GM12892 (cell line): ENCODE measurements at places on chromosomes 12 and 14.

GRCh38 chr14:50711043-50711442, 42.9 kb upstream of the SAV1 start:
- no peak for DNase-seq

GRCh38 chr12:42450248-42450647, 124.3 kb downstream of the PPHLN1 start:
- DNase-seq, result no peak

DNA sequence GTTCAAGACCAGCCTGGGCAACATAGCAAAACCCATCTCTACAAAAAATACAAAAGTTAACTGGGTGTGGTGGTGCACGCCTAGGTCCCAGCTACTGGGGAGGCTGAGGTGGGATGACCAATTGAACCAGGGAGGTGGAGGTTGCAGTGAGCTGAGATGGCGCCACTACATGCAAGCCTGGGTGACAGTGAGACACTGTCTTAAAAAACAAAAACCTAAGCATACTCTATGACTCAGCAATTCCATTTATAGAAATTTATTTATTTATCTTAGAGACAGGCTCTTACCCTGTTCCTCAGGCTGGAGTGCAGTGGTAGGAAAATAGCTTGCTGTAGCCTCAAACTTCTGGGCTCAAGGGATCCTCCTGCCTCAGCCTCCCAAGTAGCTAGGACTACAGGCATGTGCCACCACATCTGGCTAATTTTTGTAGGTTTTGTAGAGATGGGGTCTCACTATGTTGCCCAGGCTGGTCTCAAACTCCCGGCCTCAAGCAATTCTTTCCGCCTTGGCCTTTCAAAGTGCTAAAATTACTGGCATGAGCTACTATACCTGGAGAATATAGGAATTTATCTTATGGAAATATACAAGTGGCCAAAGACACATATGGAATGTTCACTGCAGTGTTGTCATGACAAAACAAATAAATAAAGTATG, 43.3 kb downstream of the NCKAP5L start:
- no peak for DNase-seq

DNA sequence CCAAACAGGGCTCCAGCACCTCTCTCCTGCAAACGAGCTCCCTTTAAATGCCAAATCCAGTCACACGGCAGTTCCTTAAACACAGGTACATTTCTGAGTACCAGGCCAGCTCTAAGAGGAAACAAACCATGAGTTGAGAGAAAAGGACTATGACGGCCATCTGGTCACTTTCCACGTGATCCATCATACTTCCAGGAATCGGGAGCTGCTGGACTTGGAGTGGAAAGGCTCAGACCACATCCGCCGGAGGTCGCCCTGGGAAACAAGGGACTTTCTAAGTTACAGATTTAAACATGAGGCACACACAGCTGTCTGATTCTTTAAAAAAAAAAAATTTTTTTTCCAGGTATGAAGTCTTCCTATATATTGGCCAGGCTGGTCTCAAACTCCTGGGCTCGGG, 39.2 kb downstream of the ACADS start:
- DNase-seq, result no peak

GRCh38 chr12:108097160-108097911, 31.8 kb upstream of the WSCD2 start:
- DNase-seq, result no peak

DNA sequence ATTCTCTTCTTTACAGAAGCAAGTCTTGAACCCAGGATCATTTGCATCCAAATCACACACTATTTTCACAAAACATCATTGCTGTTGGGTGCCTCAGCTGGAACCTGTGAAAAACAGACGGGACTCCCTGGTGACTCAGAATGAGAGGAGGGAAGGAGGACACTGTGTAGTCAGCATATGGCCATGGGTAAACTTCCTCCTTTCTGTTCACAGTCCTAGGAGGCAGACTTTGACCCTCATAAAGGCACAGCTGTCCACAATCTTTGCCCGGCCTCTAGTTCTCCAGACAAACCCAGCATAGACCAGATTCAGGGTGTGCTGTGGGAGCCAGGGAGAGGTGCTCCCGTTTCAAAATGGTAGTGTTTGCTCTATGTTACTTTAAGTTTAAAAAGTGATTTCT, 62.0 kb downstream of the DYRK2 start:
- DNase-seq, result peak; percentile 5

- no peak for DNase-seq
Observed at GRCh38 chr12:101594700-101595099, at the start of gene MYBPC1. Gene MYBPC1, plus strand, starts transcription at chr12:101594971. Its CDS starts 100 bp downstream, at chr12:101595071.

DNA sequence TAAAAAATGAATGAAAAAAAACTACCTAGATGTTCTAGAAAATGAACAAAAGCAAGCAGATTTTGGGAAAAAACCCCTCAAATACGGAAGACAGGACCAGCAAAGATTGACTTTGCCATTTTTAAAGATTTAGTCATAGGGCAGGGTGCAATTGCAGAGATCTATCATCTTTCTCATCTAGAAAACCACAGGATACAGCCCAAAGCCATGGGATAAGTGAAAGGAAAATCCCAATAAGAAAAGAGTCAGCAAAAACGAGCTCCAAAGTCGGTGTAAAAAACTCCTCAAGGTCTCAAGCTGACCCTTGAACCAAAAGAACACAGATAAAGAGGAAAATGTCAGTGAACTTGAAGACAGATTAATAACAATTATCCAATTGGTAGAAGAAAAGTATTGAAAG, 28.0 kb downstream of the CEP290 start:
- no peak for DNase-seq

DNA sequence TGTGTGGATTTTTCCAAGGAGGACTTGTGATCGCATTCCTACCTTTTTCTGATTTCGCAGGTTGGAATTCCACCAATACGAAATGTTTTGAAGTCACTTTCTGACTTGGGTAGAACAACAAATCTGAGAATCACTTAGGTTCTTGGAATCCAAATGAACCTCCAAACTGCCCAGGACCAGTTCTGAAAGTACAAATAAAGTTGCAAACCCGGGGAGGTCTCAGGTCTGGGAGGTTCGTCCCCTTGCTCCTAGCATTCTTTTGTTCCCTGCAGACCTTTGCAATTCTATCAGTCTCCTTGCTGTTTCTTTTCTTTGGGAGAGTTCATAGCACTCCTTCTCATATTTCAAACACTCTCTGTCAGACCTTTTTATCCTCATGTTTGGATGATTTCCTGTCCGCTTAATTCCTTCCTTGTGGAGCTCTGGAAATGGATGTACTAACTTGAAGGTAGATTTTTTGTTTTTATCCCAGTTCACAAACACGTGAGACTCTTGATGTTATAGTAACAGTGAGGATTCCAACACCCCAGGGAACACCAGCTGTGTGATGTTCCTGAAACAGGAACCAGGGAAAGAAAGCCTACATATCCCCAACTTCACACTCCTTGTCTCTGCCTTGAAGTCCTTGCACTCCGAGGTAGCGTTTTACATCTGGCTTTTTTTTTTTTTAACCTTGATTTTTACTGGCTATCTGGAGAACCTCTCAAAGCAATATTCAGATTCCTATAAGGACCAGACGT, 70.6 kb downstream of the TMEM132C start:
- no peak for DNase-seq

DNA sequence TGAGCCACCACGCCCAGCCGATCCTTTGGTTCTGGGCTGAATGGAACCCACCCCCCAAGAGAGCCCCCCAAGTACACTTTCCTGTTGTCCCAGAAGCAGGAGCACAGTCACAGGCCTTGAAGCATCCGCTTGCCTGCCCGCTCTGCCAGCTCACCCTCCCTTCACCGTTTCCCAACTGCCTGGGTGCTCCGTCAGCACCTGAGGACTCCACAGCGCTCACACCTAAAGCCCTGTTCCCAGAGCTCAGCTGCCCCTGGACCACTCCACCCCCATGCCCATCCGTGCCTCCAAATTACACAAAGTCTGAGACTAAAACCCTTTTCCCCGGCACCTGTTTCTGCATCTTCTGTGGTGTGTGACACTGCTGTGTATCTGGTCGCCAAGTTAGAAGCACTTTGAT, 44.3 kb upstream of the TRAF3 start:
- no peak for DNase-seq

DNA sequence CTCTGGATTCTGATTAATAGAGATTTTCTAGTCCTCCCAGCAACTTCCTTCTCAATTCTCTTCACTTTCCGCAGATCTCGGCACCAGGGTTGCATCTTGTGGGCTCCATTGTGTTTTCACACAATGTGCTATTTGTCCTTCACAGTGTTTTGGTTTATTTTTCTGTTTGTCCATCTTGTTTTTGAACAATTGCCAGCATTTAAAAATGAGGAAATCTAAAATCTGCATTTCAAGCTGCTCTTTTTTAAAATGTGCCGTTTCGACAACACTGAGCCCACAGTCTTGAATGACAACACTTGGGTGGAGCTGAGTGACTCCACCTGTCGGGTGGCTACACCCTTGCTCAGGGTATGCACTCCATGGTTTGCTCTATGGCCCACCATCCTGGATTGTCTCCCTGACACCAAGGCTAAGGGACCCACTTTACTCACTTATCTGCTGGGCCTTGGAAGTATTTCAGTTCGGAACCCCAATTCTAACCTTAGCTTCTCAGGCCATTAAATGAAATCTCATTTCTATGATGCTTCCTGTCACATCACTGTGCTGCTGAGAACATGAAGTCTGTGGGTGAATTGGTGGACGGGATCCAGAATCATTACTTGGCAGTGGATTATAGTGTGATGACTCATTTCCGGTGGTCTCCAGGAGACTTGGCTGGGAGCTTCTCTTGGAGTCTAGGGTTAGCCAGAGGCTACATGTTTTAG, 3.4 kb upstream of the MYRFL start:
- no peak for DNase-seq

- no peak for DNase-seq
Observed at GRCh38 chr14:41072776-41073175, 533.9 kb upstream of the LRFN5 start.

DNA sequence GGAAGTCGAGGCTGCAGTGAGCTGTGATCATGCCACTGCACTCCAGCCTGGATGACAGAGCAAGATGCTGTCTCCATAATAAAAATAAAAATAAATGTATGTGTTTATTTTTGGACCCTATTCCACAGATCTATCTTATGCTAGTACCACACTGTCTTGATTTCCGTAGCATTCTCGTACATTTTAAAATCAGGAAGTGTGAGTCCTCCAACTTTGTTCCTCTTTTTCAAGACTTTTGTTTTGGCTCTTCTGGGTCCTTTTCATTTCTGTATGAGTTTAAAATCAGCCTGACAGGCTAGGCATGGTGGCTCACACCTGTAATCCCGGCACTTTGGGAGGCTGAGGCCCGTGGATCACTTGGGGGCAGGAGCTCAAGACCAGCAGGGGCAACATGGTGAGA, 25.8 kb downstream of the DAO start:
- DNase-seq, result no peak

- DNase-seq, result no peak
Observed at GRCh38 chr12:52615208-52615868, 3.0 kb downstream of the KRT73 start.

DNA sequence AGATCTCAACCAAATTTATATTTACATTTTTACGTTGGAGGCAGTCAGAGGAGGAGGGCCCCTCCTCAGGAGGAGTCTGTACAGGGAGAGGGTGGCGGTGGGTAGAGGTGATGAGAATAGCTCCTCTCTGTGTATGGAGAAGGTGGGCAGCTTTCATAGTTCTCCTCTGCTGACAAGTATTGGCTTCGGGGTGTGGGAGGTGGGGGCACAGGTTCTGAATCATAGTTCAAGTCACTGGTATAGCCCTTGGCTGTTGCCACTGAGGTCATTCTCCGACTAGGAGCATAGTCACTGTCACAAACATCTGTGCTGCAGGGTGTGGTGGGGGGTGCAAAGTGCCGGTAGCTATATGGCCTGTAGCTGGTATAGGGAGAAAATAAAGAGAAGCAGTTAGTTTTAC, 50.3 kb downstream of the BCL2L14 start:
- DNase-seq, result no peak

- DNase-seq, result no peak
Observed at GRCh38 chr14:37247791-37248461, 50.2 kb downstream of the MIPOL1 start.

GRCh38 chr14:73280903-73281302, 43.6 kb downstream of the PAPLN start:
- DNase-seq, result no peak

GRCh38 chr14:68231898-68232297, 412.3 kb downstream of the RAD51B start:
- no peak for DNase-seq

- DNase-seq, result no peak
Observed at GRCh38 chr12:1697271-1697670, 6.4 kb downstream of the ADIPOR2 start.

DNA sequence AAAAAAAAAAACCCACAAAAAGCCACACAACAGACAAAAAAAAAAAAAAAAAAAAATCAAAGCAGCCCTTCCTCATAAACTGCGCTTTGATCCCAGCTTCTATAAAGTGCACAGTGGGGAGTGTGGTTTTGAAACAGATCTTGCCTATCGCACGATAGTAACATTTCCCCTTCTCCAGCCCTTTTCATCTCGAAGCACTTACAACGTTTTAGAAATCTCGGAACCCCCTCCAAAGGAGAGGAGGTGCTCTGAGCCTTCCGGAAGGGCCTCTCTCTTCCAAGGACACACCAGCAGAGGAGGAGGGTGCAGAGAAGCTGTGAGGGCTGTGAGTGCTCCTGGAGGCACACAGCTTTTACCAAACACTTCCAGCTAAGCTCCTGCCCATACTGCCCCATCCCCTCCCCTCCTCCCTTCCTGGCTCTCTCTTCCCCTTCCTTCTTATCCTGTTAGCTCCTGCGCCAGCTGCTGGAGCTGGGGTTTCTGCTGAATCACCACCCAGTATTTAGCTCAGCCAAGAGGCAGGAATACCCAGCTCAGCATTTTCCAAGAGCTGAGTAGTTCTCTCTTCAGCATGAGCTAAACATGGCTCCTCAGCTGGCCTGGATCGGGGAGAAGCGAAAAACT, 28.4 kb downstream of the SLC7A8 start:
- DNase-seq, result no peak

DNA sequence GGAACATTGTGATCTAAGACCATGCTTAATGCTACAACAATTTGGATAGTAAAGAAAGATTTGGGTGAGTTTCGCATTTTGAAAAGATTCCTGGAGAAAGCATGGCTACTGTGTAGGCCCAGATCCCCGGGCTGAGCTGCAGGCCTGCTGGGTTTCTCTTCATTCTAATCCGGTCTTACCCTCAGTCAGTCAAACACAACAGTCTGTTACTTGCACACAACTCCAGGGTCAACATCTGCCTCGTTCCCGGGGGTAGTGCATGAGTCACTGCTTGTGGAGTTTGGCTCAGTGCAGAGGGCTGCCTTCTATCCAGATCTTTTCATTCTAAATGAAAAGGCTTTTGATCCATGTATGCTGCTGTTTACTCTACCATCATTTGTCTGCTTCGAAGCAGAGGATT, 60.4 kb upstream of the SEL1L start:
- no peak for DNase-seq
